PC-3 (cell line): ENCODE measurements at places on chromosomes 5 and 9.

- no peak for DNase-seq
These were observed 60.1 kb upstream of the TGFBR1 start for GRCh38 chr9:99044827-99045226.

DNA sequence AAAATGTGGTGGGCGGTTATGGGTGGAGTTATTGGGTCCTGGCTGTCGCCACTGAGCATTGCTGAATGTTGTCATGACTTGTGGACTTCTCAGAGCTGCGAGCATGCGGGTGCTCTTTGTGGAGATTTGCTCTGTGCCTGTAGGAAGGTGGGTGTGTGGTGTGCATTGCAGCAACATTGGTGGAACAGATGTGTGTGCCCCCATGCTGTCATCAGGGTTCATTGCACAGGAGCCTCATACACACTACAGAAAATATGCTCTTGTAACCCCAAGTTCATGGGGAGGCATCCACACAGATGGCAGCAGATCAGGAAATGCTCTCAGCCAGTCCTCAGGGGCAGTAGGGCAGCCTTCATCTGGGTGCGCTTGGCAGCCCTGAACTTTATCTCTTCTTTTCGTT, 55.9 kb upstream of the PHF2 start:
- DNase-seq = no peak

GRCh38 chr9:107982001-107982400, 492.4 kb upstream of the KLF4 start:
- no peak for DNase-seq

- DNase-seq = peak; percentile 1
These were observed 35.7 kb downstream of the SECISBP2 start for GRCh38 chr9:89353989-89354388.

GRCh38 chr5:81359108-81359507, 34.8 kb downstream of the ACOT12 start:
- DNase-seq = no peak

GRCh38 chr9:133540698-133541025, 6.2 kb downstream of the ADAMTSL2 start:
- DNase-seq = no peak

GRCh38 chr9:75454043-75454442, 365.7 kb downstream of the OSTF1 start:
- DNase-seq = no peak

DNA sequence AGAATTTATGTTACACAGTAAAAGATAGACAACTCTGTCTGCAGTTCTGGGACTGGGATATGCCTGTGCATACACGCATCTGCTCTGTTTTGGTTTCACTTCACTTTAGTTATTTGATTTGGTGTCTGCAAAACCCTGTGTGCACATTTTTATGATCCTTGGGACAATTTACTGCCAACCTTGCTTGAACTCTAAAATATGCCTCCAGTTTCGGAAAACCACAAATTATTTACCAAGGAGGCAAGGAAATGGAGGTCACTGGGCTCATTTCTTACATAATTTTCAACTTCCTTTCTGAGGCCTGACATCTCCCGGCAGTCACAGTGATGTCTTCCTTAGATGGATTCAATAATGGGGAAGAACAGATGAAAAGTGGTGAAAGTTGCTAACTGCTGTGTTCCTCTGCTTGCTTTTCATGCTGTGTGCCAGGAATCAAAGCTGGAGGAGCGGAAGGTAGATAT, 61.2 kb upstream of the TAF11L2 start:
- no peak for DNase-seq

DNA sequence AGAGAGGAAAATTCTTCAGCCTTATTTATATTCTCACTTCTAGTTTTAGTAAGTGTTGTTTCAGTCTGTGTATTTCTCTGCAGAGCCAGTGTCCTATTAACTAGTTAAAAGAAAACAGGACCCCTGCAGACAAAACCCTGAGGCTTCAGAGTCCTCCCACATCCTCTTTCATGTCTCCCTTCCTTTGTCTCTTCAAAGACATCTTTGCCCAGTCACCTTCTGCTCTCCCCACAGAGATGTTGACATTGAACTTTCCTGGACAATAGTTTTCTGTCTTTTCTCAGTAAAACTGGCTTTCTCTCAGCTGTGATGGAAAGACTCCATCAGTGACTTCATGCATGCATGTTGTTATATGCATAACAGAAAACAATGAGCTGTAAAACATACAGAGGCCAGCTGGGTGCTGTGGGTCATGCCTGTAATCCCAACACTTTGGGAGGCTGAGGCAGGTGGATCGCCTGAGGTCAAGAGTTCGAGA, 20.2 kb downstream of the GRAMD2B start:
- no peak for DNase-seq
